ENCODE measurements at places on chromosomes 16 and 17. TPM values are rescaled to one million over a fixed set of nuclear protein-coding genes. Genes with fewer than 3 reads are reported as not detected.
A peak's percentile ranks its signal among the peaks of the same experiment; 100 is the strongest.

The SLFN14 gene
- not detected for total RNA-seq

DNA sequence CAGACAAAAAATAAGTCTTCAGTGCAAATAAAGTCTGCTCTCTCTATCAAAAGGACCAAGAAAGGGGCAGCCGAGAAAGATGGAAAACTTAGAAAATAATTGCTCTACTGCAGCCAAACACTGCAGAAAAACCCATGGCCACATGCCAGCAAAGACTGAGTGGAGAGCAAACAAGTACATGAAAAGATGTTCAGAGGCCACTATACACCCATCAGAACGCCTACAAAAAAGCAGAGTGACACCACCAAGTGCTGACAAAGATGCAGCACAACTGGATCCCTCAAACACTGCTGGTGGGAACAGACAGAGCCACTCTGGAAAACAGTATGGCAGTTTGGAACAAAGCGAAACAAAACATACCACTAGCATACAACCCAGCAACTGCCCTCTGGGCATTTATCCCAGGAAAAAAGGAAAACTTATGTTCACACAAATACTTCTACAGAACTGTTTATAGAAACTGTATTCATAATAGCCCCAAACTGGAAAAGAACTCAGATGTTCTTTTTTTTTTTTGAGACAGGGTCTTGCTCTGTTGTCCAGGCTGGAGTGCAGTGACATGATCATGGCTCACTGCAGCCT, 36.7 kb downstream of the KIAA0753 start:
- DNase-seq = no peak

The TSPAN10 gene
- total RNA-seq = 0.55 TPM

The CEP112 gene
- 11.4 TPM for total RNA-seq

GRCh38 chr17:50013079-50013478, 18.1 kb upstream of the DLX3 start:
- DNase-seq = no peak

DNA sequence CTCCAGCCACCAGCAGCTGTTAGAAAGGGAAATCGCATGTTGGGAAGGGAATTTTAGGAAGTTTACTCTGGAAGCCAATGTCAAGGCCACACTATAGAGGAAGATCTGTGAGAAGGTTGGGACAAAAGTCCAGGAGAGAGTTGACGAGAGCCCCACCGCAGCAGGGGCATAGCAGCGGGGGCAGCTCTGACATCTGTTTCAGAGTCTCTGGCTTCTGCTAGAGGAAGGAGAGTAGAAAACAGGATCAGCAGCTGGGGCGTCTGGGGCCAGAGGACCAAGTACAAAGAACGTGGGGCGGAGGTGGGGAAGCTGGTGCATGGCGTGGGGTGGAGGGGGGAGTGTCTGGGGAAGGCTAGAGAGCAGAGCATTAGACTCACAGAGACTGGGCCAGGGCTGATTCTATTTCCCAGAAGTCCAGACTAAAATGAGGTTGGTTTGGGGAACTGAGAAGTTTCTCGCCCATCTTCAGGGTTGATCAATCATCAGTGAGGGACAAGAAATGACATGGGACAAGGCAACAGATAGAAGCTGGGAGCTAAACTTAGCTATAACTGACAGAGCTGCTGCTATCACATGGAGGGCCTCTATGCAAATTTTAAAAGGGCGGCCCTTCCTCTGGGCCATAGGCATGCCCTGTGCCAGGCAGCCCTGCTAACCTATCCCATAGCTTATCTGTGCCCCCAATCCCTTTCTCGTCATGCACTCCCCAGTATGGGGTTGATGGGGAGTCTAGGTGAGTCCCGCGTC, 1.2 kb downstream of the RABEP2 start:
- peak; percentile 69 for DNase-seq

- no peak for DNase-seq
These were observed 14.5 kb downstream of the ACACA start for GRCh38 chr17:37392024-37392590.

DNA sequence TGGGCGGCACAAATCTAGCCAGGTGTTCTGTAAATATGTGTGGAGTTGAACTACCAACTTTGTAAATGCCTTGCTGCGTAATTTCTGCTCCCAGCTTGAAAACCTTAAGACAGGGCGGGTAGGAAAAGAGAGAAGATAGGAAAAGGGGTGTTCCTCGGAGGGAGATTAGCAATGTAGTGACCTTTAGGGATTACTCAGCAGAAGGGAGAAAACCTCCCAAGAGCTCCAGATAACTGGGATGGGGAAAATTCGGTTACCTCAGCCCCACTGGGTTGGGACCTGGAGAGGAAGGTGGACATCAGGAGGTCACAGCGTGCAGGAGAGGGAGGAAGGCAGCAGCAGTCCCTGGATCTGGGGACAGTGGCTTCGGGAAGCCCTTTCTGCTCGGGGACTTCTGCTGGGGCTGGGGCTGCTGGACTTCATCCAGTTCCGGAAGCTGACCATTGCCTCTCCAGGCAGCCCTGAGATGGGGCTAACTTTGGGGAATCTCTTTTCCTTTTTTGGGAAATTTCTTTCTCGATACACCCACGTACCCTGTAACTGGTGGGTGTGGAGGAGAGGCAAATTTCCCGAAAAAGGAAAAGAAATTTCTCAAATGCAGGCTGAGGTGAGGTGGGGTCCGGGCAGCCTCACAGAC, 39.2 kb downstream of the MPRIP start:
- no peak for DNase-seq
